ENCODE measurements at places on chromosomes 13 and 19.

- DNase-seq = no peak
Measured at GRCh38 chr19:15300533-15301197, 31.7 kb downstream of the BRD4 start.

DNA sequence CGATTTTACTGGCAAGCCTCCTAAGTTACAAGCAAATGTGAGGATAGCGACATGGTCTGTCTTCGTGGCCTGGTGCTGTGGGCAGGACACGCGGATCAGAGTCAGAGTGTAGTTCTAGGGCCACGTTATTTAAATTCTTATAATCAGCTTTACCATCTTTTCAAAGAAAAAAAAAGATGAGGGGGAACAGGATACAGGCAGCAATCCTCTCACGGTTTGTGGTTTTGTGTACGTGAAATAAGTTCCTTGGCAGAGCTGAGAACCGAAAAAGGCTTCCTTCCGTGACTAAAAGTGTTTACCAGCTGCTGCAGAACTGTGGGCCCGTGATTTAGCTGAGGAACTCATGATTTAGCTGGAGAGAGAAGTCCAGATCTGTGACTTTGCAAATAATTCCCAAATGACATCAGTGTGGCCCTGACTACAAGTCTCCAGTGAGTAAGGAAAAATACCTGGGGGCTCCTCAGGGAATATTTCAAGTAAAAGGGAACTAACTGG, 27.2 kb downstream of the RCBTB2 start:
- DNase-seq = no peak

DNA sequence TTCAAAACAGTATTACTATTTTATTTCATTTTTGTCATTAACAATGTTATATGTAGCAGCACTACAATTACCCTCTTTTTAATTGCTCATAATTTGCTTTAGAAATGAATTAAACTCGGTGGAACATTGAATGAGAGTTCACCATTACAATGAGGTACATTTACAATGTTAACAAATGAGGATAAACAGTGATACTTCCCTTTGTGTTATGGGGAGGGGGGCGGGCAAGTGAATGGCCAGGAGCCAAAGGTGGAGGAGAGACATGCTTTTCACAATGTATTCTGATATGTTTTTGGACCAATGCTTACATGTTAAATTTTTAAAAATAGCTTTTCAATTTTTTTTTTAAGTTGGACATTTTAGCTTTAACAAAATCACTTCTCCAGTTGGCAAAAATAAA, 34.2 kb downstream of the NALCN start:
- DNase-seq = no peak

GRCh38 chr13:51058461-51059167, 52.5 kb downstream of the C13orf42 start:
- DNase-seq = no peak

DNA sequence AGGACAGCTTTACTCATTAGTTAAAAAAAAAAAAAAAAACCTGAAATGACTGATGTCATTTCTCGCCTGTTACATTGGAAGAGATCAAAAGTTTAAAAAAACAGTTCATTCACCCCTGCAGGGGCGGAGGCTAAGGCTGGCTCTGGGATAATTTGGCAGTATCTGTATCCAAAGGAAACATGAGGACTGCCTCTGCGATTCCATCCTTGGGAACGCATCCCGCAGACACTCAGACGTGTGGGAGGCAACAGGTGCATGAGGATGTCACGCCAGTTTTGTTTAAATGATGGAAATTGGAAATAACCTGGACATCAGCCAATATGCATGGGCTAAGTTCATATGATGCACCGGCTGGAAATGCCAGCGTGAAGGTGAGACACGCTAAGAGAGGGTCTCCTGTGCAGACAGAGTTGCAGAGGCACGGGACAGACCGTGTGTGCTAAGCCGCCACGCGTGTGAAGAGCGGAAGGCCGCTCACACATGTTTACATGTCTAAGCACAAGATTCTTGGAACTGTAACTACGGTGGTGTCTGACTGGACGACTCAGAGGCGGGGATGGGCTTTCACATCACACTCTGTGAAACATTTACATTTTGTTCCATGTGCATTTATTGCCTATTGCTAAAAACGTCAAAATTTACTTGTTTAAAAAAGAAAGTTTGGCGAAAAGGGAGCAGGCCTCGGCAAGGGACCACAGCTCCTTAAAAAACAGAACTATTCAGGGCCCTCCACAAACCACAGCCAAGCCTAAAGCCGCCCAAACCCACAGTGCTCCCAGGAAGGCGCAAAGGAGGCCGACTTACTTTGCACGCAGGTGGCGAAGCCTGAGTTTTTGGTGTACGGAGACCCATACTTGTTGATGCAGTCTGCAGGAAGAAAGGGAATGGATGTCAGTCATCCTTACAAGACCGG, 17.9 kb downstream of the GAS6 start:
- DNase-seq = no peak

- no peak for DNase-seq
Measured at GRCh38 chr13:41554626-41555386, 97.5 kb downstream of the RGCC start.

DNA sequence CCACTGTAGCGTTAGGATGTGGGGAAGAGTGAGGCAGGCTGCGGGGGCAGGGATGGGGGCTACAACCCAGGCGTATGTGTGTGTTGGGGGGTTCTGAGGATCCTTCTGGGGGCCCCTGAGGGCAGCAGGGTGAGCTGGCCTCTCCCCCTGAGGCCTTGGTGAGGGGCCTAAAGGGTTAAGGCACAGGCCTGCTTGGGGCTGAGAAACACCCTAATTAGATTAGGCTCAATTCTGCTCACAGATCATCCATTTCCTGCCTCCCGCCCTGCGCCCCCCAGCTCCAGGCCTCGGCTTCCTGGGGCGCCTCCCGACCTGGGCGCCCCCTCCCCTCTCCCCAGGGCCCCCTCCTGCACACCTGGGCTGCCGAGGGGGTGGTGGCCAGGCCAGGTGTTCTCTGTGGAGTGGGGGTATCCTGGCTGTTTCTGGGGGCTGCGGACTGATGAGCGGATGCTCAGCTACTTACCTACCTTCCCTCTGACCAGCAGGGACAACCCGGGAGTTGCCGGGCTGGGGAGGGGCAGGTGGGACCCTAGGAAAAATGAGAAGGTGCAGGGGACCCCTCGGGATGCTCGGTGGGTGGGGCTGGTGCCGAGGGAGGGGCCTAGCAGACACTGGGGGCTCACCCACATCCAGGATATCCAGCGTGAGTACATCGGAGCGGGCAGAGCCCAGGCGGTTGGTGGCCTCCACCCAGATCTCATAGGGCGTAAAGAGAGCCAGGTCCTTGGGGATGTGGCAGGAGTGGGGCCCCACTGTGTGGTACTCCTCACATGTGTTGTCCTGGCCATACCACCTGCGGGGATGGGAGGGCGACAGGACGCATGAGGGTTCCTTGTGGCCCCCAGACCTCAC, 8.6 kb downstream of the CRLF1 start:
- no peak for DNase-seq

DNA sequence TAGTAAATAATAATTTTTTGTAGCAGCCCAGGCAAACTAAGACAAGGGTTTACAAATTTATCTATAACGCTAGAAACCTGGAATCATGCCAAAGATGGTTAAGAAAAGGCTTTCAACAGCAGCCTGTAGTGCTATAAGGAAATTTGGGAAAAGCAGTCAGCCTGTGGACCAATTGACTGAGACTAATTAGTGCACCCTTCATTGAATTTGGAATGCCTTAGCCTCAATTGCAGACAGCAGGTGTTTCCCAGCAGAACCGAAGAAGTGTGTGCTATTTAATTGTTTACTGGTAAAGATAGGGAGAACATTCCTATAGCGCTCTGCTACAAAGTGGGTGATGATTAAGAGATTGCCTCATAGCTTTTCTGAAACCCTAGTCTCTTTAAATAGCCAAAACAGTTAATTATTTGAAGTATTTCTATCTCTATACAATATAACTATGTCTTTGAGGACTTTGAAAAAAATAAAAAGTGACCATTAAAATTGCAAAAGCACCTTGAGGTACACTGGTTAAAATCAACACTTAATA, 1884.3 kb upstream of the PCDH20 start:
- DNase-seq = no peak

- DNase-seq = no peak
Measured at GRCh38 chr13:50126263-50126992, 111.2 kb downstream of the KCNRG start.

DNA sequence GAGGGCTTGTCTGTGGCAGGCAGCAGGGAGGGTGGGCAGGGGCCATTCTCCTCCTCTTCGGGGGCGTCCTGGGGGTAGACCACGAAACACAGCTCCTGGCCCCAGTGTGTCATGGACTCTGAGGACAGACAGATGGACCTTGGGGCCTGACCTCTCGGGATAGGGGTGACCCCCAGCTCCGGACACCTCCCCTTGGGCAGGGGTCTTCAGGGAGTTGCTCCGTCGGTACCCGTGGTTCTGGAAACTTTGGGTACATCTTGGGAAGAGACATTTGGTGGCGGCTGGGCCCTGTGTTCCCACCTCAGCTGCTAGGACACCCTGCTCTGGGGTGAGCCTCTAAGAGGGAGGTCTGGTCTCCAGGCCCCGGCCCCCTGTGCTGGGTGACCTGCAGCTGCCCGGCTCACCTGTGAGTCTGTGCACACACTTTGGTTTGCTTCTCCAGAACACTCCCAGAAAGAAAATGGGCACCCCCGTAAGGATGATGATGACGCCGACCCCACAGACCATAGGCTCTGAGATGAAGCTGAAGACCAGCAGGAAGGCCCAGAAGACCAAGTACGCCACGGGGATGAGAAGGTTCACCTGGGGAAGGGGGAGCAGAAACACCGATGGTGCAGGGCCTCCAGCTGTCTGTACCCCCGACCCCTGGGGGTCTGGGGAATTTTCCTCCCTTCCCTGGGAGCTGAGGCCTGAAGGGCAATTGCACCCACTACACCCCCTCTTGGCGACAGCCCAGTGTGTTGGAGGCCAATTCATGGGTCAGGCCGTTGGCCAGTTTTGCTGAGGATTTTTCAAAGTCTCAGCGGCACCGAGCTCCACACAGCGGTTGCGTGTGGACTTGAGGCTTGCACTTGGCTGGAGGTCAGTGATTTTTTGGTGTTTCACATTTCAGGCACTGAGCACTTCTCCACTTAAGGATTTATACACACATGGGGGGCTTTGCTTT, 15.0 kb downstream of the LRP3 start:
- no peak for DNase-seq

DNA sequence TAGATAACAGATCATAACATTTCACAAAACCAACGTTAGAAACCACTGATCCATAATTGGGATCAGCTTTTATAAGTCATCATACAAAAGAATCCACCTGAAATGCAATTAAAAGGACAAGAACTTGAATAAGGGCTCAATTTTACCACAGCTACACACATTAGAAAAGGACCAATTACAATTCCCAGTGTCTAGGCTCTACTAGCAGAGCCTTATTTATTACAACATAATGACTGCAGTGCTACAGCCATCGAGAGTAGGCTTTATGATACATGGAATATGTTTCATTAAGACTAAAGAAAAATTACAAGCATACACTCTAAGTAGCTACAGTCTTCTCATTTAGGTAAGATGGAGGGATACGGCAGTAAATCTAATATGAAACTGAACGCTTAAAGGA, 2.9 kb downstream of the RBM26 start:
- DNase-seq = no peak

DNA sequence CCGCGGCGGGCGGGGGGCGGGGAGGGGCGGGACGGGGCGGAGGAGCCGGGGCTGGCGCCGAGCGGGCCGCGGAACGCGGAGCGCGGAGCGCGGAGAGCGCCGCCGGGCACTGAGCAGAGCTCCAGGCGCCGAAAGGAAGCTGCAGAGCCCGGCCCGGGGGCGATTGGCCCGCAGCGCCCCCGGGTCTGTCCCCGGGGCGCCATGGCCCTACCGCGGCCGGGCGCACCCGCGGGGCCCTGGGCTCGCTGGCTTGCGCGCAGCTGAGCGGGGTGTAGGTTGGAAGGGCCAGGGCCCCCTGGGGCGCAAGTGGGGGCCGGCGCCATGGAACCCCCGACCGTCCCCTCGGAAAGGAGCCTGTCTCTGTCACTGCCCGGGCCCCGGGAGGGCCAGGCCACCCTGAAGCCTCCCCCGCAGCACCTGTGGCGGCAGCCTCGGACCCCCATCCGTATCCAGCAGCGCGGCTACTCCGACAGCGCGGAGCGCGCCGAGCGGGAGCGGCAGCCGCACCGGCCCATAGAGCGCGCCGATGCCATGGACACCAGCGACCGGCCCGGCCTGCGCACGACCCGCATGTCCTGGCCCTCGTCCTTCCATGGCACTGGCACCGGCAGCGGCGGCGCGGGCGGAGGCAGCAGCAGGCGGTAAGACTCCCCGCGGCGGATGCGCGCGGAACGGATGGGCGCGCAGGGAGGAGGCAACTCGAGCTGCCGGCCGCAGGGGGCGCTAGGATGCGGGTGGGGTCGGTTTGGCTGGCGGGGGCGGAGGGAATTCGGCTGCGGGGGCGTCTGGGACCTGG, at the start of gene PDE4A:
TSS of gene PDE4A (plus strand) at position 95 of the 796 bp plus-strand sequence. CDS start at position 322, 227 bp downstream.
- no peak for DNase-seq

GRCh38 chr19:7385062-7385461, 36.3 kb downstream of the ARHGEF18 start:
- no peak for DNase-seq

GRCh38 chr13:39329182-39329639, 273.8 kb downstream of the LHFPL6 start:
- DNase-seq = no peak

- no peak for DNase-seq
Measured at GRCh38 chr13:28494504-28494777, 487 bp downstream of the FLT1 start.

- DNase-seq = no peak
Measured at GRCh38 chr13:98541191-98541590, 35.7 kb downstream of the STK24 start.

GRCh38 chr19:46373491-46374359, 26.8 kb downstream of the PPP5C start:
- DNase-seq = peak; percentile 31

GRCh38 chr19:29450812-29451211, 75.0 kb upstream of the VSTM2B start:
- no peak for DNase-seq

DNA sequence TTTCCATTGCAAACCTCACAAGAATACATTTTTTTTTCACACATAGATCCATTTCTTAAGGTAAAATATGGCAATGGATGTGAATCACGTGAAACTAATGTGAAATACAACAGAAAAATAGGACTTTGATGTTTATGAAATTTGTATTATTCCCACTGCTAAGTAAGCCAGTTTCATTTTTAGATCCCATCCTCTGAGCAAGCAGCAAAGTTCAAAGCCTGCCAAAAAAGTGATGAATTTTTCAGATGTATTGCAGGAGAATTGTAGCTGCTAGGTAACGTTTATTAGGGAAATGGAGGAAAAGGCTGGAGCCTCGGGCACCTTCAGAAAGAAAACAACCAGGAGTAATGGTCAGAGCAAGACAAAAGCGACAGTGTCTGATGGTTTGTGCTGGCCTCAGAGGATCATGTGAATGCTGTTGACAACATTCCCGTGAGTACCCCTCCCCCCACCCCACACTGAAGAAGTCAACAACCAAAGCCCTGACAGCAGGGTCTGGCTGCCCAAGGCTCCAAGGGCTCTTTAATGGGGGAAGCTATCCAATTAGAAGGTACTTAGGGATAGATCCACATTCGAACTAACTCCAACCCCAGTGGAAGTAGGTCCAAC, 95.5 kb downstream of the OXGR1 start:
- no peak for DNase-seq

DNA sequence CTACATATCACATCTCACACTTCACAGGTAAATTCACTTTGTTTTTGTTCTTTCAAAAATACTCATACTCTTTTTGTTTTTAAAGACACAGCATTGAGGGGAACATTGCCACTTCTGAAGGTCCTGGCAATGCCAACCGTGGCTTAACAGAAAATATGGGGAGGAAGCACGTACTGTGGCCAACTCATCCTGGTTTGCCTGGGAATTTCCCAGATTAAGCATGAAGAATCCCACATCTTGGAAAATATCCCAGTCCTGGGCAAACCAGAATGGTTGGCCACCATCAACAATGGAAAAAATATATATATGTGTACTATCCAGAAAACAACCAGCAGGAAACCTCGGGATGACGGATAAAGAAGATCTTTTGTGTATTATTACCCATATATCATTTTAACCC, 1032.2 kb upstream of the SLC10A2 start:
- no peak for DNase-seq

Measured in esophagus squamous epithelium (tissue), 5 donors.